ENCODE measurements at places on chromosomes 4 and X.

GRCh38 chrX:40013266-40014195 is 84.2 kb downstream of the BCOR start:
- DNase-seq: peak; percentile 69

- no peak for DNase-seq
Observed at GRCh38 chr4:130675266-130675665, 1579.3 kb downstream of the C4orf33 start.

DNA sequence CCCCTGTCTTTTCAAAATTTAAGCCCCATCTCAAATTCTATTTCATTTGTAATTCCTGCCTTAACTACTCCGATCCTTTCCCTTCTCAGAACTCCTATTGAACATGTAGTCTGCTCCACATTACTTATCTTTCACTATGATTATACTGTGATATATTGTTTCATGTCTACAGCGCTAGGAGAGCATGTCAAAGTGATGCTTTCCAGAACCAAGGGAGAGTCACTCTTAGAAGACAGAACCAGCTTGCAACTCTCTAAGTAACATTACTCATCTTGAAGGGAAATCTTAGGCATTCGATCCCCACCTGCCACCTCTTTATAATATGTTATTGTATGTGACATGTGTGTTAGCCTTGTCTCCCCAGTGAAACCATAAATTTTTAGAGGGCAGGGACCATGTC is 10.5 kb downstream of the EXOC1L start:
- DNase-seq: no peak

DNA sequence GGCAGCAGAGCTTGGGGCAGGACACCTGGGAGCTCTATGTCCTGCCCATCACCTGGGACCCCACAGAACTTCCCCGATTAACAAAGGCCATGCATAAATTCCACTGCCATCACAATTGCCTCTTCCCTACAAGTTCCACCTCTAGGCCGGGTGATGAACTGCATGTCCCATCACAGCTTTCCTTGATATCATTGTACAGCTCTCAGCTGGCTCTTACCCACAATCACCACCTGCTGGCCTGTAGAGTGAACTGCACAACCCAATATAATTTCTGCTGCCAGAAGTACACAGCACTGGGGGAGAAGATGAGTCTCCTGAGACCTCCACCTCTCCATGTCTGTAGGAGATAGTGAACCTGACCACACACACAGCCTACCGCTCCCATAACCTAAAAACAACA is 285.0 kb upstream of the AADAT start:
- no peak for DNase-seq

DNA sequence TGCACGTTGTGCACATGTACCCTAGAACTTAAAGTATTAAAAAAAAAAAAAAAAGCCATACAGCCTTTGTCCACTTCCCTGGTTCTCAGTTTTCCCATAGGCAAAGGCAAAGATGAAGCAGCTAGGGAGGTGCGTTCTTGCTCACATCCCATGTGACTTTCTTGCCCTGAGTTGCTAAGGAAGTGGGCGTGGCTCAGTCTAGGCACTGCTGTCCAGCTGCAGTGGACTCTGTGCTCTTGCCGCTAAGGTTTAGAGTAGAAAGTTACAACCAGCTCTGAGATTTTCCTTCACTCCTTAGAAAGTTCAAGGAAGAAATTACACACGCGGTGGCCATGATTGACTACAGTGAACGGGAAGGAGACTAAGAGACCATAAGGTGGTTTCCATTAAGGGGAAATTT is 144.7 kb downstream of the NAA11 start:
- DNase-seq: no peak

DNA sequence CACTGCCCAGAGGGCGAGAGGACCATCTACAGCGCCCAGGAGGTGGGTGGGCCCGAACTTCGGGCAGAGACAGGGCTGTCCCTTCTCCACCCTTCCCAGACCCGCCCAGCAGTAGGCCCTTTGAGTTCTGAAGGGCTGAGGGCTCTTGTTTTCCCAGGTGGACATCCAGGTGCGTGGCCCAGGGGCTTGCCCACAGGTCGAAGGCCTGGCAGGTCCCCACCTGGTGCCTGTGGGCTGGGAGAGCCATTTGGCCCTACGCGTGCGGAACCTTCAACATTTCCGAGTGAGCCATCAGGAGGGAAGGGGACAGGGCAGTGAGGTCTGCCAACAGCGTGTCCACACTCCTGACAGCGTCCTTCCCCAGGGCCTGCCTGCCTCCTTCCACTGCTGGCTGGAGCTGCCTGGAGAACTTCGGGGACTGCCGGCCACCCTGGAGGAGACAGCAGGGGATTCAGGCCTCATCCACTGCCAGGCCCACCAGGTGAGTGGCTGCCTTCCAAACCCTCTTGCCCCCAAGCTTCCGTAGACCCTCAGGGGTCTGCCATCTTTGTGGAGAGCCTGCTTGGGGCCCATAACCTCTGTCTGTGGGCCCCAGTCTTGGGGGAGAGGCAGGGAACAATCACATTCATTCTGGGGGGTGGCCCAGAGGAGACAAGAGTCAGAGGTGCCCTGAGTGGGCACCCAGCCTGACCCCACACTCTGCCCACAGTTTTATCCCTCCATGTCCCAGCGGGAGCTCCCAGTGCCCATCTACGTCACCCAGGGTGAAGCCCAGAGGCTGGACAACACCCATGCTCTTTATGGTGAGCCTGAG is 6.8 kb downstream of the PLXNB3 start:
- DNase-seq: no peak

DNA sequence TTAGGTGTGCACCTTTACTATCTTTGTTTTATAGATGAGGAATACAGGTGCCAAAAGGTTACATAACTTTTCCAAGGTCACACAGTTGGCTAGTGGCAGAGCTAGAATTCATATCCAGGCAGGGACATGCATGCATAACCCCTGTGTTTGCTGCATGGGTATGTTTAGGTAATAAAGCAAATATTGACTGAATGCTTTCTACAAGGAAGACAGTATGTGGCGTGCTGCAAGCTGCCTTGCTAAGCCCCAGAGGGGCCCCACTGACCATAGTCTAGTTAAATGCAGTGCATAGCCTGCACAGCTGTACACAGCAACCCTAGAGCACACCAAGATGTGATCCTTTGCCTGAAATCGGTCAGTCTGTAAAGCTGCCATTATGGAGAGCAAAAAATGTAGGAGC is 320.5 kb upstream of the IGFBP7 start:
- DNase-seq: no peak

DNA sequence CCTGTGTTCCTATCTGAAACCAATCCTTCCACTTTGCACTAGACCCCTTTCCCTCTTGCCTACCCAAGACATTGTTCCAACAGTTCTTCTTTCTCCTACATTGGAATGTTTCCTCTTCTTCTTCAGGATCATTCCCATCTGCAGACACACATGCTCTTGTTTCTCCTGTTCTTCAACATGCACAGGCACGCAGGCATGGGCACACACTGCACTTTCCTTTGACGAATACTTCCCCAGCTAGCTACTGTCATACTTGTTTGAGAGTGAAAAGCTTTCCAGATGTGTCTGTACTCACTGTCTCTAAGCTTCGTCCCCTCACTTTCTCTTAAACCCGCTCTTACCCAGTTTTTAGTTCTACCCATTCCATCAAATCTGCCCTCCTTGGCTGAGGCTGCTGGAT is 31.8 kb upstream of the ERVMER34-1 start:
- DNase-seq: no peak

- DNase-seq: no peak
Observed at GRCh38 chr4:158181906-158182305, 9.1 kb upstream of the GASK1B start.

DNA sequence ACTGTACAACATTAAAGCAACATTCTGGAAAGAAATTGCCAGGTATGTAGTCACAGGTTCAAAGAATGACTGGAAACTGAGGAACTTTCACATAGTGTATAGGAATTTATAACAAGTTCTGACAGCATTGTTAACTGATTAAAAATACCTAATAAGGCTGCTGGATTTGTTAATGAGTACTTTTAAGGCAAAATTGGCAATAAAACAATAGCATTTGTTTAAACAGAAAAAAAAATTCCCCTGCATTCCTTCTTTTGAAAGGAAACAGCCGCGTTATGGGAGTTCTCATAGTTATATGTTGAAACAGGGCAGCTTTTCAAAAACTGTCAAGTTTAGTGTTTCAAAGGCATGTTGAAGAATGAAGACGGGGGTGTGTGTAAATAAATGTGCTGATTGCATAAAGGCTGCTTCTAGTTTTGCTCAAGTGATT is 282.5 kb upstream of the FAT1 start:
- DNase-seq: no peak

All from NCI-H1092 (cell line).